GM06990 (cell line): ENCODE measurements at places on chromosomes 12 and 14.

- DNase-seq: no peak
These were observed 114.1 kb upstream of the PRMT8 start for GRCh38 chr12:3376779-3377455.

GRCh38 chr12:54378796-54379397 is 5.6 kb downstream of the ZNF385A start:
- no peak for DNase-seq

GRCh38 chr12:98060411-98060810 is 455.0 kb upstream of the TMPO start:
- DNase-seq: no peak

DNA sequence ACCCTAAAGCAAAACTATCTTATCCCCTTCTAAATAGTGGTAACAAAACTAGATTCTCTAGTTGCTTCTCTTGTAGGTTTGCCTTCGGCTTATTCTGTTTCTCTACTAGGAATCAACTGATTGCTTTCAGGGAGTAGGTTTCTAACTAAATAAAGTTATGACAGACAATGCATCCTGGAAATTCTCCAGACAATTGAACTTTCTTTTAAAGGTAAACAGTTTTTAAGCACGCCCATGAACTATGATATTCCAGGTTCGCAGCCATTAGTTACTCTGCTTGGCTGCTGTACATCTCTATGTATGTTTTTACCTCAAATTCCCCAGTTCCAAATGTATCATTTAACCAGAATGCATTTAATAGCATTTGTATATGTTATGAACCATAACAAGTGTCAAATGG is 23.9 kb downstream of the EIF2S3B start:
- DNase-seq: no peak

DNA sequence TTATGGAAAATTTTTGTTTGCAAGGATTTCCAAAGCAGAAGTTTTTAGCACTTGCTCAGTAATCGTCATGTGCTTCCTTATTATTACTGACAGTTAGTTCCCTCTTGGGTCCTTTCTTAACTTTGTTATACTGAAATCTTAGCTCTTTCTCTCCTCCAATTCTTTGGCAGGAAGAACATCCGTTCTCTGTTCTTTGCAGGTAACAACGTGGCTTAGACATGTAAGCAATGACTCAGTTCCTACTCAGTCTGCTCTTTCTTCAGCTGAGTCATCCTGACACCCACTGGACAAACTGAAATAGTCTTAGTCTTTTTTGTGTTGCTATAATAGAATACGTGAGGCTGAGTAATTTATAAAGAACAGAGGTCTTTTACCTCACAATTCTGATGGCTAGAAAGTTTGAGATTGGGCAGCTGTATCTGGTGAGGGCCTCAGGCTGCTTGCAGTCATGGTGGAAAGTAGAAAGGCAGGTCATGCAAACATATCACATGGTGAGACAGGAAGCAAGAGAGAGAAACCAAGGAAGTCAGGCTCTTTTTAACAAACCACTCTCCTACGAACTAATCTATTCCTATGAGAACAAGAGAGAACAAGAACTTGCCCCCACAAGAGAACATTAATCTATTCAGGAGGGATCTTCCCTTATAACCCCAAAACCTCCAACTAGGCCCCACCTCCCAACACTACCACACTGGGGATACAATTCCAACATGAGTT is 49.2 kb downstream of the TESPA1 start:
- peak; percentile 69 for DNase-seq

DNA sequence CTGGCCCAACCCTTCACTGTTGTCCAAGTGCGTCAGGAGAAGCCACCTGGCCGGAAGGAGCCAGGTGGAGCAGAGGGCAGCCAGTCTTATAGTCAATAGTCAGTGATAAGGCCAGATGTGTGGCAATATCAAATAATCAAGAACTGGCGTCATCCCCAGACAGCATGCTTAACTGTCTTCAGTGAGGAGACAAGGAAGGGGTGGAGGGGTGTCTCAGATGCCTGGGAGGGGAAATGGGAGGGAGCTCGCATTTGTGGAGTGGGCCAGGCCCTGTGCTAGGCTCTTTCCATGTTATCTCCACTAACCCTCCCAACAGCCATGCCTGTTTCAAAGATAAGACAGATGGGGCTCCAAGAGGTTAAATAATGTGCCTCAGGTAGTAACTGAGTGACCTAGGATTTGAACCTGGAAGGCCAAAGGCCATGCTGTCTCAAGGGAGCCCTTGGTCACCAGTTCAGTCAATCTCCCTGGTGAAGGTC is 48.9 kb upstream of the FOS start:
- DNase-seq: no peak

- no peak for DNase-seq
These were observed 36.6 kb upstream of the OR5AU1 start for GRCh38 chr14:21192447-21192822.

DNA sequence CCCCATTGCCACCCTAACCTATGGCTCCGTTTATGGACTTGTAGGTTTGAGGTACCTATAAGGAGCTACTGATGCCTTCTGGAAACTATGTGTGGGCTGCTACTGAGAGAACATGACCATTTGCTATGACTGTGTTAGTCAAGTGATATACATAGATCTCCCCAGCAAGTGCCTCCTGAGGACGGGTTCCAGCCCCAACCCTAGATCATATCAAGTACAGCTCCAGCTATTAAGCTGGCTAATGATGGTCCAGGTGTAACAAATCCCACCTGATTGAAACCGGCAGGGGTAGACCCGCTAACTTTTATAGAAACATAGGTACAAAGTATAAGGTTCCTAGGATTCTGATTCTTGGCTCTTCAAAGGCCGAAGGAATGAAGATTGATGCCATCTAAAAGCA is 23.7 kb downstream of the NINJ2 start:
- DNase-seq: no peak

DNA sequence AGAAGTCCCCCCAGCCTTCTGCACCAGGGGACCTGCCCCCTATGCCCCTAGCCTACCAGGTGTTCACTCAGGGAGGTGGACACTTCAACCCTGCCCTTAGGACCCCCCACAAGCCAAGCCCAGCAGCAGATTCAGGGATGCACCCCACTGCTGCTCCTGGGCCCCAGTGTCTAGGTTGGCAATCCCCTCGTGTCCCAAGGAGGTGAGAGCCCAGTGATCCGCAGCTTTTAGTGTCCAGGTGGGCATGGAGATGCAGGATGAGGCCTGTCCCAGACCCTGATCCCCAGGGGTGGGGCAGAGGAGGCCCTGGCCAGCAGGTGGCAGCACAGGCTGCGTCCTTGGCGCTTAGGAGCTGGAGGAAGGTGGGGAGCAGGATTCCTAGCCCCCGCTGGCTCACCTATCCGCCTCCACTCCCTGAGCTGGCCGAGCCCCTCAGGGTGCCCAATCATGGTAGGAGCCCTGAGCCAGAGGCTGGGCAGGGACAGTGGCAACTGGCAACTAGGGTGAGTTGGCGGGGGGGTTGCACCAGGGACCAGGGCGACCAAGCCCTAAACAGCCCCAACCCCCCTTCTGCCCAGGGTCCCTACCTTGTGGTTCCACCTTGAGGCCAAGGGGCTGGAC is 4.1 kb downstream of the CKB start:
- no peak for DNase-seq

DNA sequence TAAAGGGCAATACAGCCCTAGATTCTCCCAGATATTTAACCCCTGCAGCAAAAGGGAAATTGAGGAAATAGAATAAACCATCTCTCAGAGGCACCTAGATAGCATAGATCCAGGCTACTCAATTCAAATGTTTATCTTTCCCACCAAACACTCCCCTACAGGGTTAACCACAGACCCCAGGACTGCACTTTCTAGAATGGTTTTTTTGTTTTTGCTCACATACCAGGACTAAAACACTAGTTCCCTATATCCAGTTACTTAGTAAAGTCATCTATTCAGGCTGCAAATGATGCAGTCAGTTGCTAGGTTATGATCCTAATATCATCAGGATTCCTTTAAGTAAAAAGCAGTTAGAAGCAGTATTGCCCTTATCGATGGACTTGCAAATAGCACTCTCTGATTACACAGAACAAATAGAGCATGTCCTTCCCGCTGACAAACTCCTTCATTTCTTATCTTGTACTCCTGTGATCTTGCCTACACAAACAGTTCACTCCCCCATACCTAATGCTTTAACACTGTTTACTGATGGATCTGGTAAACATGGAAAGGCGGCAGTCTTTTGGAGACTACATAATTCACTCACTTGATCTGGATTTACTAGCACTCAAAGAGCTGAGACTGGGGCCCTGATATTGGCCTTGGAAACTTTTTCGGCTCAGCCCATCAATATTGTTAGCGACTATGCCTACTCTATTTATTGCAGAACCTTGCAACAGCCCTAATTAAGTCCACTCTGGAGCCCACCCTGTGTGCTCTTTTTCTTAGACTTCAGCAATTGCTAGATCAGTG is 257.2 kb upstream of the DIO2 start:
- DNase-seq: no peak

DNA sequence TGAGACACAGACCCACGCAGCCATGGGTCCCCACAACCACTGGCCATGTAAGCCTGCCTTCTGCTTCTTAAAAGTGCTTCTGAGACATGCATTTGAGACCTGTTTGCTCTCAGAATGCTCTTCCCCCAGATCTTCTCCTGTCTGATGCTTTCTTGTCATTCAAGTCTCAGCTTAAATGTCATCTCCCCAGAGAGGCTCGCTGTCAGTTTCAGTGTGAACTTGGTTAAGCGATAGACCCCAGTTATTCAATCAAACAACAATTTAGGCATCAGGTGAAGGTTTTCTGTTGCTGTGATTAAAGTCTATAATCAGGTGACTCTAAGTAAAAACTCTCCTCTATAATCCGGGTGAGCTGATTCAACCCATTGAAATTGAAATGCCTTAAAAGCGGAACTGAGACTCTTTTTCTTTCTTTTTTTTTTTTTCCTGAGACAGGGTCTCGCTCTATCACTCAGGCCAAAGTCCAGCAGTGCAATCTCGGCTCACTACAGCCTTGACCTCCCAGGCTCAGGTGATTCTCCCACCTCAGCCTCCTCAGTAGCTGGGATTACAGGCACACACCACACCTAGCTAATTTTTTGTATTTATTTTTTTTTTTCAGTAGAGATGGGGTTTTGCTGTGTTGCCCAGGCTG is 123.4 kb downstream of the KSR2 start:
- no peak for DNase-seq

GRCh38 chr12:26346736-26347135 is 151.4 kb downstream of the SSPN start:
- no peak for DNase-seq

DNA sequence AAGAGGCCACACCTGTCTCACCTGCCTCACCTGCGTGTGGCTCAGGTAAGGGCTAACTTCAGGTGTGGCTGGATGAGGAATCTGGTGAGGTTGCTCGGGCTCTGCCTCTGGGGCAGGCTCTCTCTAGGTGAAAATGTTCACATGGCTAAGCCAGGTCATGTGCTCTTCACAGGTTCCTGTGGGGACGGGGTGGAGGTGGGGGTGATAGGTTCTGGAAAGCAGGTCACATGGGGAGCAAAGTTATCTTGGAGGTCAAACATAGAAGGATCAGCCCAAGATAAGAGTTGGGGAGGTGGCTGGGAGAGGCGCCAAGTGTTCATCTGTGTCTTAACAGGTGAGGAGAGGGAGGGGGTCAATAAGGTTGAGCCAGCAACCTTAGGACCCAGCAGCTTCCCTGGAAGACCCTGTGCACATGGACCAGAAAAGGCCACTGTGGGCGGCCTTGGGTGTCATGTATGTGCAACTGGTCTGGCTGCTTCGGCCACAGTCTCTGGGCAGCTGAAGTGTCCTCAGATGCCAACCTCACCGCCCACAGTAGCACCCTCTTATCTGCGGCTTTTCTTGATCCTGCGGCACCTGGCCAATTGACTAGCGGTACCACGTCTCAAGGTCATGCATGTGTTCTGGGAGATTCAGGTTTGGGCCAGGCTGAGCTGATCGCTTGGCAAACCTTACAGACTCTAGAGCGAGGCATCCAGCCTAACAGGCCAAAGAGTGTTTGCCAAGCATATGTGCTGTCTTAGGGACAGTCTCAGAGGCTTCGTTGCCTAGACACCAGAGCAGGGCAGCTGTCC is 60.5 kb downstream of the CACNA1C start:
- DNase-seq: no peak

DNA sequence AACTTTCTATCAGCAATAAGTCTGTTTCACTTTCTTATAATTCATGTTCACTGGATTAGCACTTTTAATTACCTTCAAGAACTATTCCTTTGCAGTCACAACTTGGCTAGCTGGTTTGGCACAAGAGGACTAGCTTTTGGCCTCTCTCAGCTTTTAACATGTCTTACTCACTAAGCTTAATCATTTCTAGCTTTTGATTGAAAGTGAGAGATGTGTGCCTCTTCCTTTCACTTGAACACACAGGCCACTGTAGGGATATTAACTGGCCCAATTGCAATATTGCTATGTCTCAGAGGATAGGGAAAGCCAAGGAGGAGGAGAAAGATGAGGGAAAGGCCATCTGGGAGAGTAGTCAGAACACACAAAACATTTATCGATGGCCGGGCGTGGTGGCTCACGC is 92.7 kb downstream of the PRICKLE1 start:
- no peak for DNase-seq

GRCh38 chr12:95096378-95096777 is 23.0 kb upstream of the NR2C1 start:
- no peak for DNase-seq

DNA sequence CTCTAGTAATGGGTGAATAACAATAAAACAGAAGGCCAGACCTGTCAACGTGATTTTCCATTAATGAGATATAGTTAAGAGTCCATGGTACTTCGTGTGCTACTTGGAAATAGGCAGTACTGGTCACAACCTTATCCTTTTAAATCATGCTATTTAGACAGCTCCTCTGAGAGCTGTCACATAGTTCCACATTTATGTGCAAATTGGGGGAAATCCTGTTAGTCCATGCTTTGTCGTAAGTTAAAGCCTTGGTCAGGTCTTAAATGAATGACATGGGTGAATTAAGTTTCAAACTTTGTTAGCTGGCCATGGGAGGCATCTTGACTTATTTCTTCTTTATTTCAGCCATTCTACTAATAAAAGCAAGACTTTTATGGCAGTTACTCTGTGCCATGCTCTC is 11.9 kb upstream of the BHLHE41 start:
- DNase-seq: no peak

GRCh38 chr12:128977441-128977840 is 124.2 kb downstream of the GLT1D1 start:
- no peak for DNase-seq

- DNase-seq: no peak
These were observed 125.4 kb upstream of the ATF1 start for GRCh38 chr12:50638482-50638880.

- DNase-seq: no peak
These were observed 1.7 kb downstream of the TUBA1A start for GRCh38 chr12:49187184-49187583.

GRCh38 chr12:51403681-51404136 is 12.5 kb upstream of the GALNT6 start:
- no peak for DNase-seq

- no peak for DNase-seq
These were observed 48.2 kb upstream of the MANSC4 start for GRCh38 chr12:27828196-27828595.

- no peak for DNase-seq
These were observed 74.8 kb upstream of the FOXN3 start for GRCh38 chr14:89491711-89492381.

DNA sequence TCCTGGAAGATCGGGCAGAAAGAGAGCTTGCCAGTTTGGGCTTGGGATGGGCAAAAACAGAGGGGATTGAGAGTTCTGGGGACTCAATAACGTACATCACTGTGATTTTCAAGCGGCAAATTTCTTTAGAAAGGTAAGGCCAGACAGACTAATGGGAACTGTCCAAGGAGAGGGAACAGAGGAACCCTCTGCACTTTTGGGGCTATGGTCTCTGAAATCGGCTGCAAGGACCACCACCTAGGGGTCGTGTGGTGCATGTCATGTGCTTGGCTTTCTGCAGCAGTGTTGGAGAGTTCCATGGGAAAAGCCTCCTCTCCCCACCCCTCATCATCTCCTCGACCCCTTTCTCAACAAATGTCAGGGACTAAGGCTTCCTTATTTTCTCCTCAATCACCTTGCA is 79.6 kb downstream of the PPM1A start:
- DNase-seq: no peak
